ENCODE measurements at places on chromosomes 4 and X.

GRCh38 chr4:23083391-23083790 lies 390.7 kb downstream of the GBA3 start:
- no peak for DNase-seq

GRCh38 chr4:127018381-127018780 lies 614.4 kb upstream of the INTU start:
- DNase-seq = no peak

DNA sequence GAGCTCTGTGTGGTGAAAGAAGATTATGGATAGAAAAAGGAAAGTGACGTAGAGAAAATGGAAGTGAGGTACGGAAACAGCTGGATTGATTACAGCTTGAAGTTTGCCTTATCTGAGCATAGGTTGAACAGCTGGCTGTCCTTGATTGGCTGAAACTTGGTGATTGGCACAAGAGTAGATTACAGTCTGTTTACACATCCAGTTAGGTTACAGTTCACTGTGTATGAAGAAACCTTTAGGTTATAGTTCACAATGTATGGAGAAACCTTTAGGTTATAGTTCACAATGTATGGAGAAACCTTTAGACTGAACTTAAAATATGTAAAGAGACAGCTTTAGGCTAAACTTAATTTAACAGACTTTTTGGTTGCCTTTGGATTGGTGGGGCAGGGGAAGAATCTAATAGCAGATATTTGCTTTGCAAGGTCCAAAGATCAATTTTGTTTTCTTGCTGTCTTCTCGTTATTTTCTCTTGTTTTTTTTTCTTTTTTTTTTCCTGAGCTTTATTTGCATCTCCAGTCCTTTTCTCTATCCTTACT lies 15.6 kb upstream of the ART3 start:
- no peak for DNase-seq

DNA sequence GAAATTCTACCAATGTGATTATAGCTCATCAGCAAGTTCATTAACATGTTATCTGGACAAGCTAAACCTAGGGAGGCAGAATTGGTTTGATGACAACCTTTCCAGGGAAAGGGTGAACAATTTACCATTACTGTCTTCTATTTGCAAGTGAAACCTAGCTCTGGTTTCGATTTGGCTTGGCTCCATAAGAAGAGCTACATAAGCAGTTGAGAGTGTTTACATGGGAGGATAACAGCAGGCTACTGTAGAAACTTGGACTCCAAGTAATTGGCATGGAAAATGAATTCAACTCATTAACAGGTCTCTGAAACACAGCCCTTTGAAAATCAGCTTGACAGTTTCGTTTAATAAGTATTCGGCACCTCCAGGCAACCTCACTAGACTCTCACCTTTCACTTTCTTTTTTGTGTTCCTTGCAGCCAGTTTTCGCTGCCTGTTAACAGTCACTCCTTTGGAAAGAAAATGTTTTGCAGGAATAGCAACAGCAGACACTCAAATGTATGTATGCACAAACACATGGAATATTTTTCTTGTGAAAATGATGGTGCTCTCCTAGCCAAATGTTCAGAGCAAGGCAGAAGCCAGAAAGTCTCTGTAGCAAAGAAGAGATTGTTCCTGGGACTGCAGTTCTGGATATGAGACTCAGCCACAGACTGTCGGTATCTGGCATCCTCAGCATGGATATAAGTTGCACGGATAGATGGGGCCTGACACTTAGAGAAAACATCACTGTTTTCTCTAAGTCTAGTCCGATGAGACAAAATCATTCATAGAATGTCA lies 27.5 kb downstream of the POU3F4 start:
- peak; percentile 24 for DNase-seq

GRCh38 chr4:126086041-126086440 lies 771.3 kb downstream of the FAT4 start:
- DNase-seq = no peak

- DNase-seq = no peak
These were observed 142.3 kb upstream of the F9 start for GRCh38 chrX:139388254-139388653.

DNA sequence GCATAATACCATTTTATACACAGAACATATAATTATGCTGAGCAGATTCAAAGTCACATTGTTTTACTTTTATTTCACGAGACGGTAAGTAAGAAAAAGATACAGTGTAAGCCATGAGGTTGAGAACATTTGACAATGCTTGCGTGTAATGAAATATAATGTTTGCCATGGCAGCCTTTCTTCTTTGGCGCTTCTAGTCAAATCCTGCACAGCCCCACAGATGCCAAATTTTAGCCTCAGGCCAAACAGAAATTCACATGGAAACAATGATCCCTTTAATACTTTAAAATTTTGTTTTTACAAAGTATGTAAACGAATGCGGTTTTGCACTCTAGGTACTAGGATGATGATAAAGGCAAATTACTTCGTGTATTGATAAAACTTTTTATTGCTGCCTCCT lies 502.7 kb upstream of the SMIM31 start:
- peak; percentile 12 for DNase-seq

GRCh38 chrX:151852294-151852693 lies 60.4 kb upstream of the MAGEA4 start:
- no peak for DNase-seq

- no peak for DNase-seq
These were observed 370.6 kb upstream of the RPS6KA3 start for GRCh38 chrX:20637351-20637750.

- no peak for DNase-seq
These were observed 1.5 kb downstream of the MND1 start for GRCh38 chr4:153346031-153346430.

DNA sequence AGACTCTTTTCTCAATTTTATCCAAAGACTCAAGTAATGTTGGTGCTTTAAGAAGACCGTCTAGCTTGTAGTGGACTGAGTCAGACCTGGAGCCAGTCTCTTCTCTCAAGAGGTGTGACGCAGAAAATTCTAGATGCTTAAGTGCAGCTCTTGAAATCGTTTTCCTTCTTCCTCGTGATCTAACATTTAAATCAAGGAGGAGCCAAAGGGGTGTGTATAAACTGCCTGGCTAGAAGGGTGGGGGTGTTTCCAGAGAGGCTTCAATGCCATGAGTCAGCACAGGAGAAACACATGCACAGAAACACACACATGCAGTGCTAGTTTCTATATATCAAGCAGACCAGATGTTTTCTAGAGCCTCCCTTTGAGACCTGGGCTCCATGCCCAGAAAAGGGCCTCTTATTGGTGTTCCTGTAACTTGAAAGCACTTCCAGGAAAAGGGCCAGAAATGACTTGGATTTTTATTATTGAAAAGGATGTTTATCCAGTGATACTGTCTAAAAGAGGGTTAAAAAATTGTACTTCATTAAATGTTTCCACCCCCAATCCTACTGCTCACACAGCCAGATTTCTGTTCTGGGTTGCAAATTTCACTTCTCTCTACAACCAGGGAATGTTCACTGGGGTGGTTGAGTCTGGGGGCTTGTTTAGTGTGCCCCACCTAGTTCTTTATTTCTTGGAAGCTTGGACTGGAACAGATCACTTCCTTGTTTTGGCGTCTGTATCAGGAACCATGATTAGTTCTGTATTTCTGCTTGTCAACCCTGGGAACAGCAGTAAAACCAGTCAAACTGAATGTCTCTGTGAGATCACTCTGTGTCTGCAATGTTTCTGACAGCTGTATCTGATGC lies at the start of gene CLIC2:
TSS of gene CLIC2 (minus strand) at position 129 of the 851 bp plus-strand sequence. CDS start 187 bp downstream, outside the sequence.
- DNase-seq = peak; percentile 1

GRCh38 chr4:909821-910220 lies 22.3 kb downstream of the GAK start:
- no peak for DNase-seq

GRCh38 chrX:129652565-129653169 lies 2.1 kb downstream of the APLN start:
- no peak for DNase-seq

DNA sequence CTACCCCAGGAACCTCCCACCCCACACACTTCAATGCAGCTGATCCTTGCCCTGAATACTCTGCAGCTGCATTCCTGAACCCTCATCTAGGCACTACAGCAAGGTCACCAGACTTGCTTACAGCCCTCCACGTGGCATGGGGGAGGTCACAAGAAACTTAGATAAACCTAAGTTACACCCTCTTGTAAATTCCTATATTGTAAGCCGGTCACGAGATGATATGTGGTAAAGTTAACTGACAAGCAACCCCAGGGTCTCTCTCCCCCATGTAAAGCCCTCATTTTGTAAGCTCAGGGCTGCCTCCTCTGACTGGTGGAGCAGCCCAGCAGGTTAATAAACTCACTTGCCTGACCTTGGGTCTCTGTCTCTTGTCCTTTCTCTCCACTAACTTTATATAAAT lies 570.7 kb downstream of the PCDH7 start:
- no peak for DNase-seq

DNA sequence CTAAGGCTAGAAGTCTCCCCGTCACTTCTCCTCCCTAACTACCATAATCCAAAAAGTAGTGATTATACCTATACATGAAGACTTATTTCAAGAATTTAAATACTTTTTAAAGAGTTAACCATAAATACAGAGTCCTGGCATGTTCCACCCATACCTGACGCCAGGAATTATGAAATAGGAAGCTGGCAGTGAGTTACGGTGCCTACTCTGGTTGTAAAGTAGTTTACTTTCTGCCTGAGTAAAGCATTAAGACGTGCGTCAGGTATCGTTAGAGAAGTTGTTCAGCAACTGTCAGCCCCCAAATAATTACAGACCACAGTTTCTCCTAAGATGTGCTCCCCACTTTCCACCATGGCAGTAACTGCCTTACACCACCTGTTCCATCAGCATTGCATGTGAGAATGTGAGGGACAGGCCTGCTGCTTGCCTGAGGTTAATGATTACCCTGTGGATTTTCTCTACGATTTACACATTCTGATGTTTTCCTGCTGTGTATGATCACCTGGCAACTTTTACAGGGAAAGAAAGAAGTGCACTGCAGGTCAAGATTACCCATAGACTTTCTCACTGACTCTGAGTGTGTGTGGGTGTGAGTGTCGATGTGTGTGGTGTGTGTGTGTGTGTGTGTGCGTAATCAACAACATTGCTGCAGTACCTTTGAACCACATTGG lies 92.3 kb upstream of the SLC7A11 start:
- no peak for DNase-seq

DNA sequence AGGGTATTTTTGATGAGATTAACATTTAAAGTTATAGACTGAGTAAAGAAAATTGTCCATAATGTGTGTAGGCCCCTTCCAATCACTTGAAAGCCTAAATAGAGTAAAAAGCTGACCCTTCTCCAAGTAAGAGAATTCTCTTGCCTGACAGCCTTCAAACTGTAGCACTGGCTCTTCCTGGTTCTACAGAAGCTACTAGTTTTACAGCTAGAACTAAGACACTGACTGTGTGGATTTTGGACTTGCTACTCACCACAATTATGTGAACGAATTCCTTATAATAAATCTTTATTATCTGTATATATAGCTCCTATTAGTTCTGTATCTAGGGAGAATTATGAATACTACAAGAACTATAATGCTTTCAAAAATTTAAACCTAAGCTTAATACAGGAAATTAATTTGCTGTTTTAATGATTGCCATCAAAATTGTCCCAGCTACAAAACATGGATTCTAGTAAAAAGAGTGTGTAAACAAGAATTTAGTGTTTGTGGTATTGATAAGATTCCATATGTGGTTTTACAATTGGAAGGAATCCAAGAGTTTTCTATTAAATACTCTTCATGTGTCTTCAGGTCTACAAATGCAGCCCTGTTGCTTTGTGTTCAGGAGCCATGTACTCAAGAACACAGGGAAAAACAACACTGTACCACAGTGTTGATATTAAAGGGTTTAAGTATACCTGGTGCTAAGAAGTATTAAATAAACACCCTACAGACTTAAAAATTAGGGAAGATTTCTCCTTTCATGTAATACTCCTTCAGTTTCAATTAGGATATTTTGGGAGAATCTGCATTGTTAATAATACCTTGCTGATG lies 366.5 kb downstream of the CXXC4 start:
- DNase-seq = no peak

GRCh38 chr4:172995161-172995560 lies 173.4 kb upstream of the GALNT7 start:
- no peak for DNase-seq
